Caco-2 (cell line): ENCODE measurements at places on chromosomes 6 and 20. TPM values are rescaled to one million over a fixed set of nuclear protein-coding genes. Genes with fewer than 3 reads are reported as not detected.
A peak's percentile ranks its signal among the peaks of the same experiment; 100 is the strongest.

Gene ENPP1
- total RNA-seq = 4.6 and 4.8 TPM in 2 replicates

Gene NNAT
- total RNA-seq = not detected in 2 replicates

Gene SPACA1
- total RNA-seq = not detected in 2 replicates

Gene PDE7B
- total RNA-seq = not detected in 2 replicates

Gene ZFP57
- total RNA-seq = not detected in 2 replicates

Gene BMP7
- total RNA-seq = 266 and 317 TPM in 2 replicates

Gene PSORS1C2
- total RNA-seq = not detected in 2 replicates

Gene NAA20
- total RNA-seq = 77.5 and 81.5 TPM in 2 replicates

Gene SH3BGRL2
- total RNA-seq = 102 and 106 TPM in 2 replicates

Gene IL20RA
- total RNA-seq = 0.65 and 1.6 TPM in 2 replicates

Gene PRSS16
- 16.4 and 16.5 TPM in 2 replicates for total RNA-seq

Gene PHIP
- 31.2 and 32.6 TPM in 2 replicates for total RNA-seq

Gene HLA-DQA1
- total RNA-seq = not detected in 2 replicates

- peak; percentile 94 for DNase-seq
Measured at GRCh38 chr6:131950767-131951575, at the start of gene CCN2. CCN2 (minus strand) TSS chr6:131951372; CDS start chr6:131951172, 200 bp downstream.

- no peak for DNase-seq
Measured at GRCh38 chr6:80610846-80611245, 504.4 kb downstream of the BCKDHB start.

GRCh38 chr6:33161354-33162331 lies 30.6 kb downstream of the COL11A2 start:
- peak; percentile 65 for DNase-seq

- no peak for DNase-seq
Measured at GRCh38 chr6:168131464-168132415, 52.7 kb upstream of the FRMD1 start.

DNA sequence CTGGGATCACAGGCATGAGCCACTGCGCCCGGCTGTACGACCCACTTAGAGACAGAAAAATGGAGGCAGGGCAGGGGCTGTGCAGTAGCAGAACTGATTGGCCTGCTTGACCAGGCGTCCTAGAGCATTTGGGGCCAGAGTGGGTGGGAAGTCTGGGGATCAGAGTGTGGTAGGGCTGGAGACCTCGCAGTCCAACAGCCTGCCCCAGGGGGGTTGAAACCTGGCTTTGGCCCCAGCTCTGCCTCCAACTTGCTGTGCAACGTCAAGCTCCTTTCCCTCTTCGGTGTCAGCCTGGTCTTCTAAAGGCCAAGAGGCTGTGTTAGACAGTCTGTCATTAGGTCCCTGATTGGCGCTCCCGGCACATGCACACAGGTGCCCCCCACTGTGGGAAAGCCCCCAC lies 15.3 kb upstream of the SPDEF start:
- no peak for DNase-seq

GRCh38 chr6:5636210-5637030 lies 370.3 kb downstream of the NRN1 start:
- no peak for DNase-seq

GRCh38 chr6:99545442-99545841 lies 23.0 kb downstream of the CCNC start:
- no peak for DNase-seq

DNA sequence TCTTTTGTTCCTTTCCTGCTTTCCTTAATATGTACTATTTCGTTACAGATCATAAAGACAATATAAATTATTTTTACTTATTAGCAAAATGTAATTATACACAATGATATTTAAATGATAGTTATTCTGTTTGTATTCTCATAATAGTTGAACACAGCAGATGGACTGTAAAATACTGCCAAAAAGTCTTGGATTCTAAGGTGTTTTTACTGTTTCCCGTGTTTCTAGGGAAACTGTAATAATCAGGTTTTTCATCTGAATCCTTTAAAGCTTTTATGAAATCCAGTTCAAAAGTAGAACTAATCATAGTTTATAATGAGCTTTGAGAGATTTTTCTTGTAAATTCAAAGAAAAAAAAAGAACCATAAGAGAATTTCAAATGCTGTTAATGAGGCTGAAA lies 148.4 kb downstream of the GRIK2 start:
- DNase-seq = no peak

DNA sequence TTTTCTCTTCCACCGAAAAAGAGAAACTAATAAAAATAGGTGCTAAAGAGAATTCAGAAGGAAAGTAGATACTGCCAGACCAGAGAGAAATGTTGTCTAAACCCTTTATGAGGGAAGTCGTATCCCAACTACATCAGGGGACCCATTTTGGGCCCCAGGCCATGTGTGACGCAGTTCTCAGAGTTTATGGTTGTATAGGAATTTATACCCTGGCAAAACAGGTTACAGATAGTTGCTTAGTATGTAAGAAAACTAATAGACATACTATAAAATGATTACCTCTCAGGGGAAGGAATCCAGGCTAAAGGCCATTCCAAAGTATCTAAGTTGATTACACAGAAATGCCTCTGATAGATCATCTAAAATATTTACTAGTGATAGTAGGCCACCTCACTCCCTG lies 28.6 kb upstream of the SLC52A3 start:
- no peak for DNase-seq

GRCh38 chr6:147782302-147782701 lies 273.8 kb downstream of the SAMD5 start:
- no peak for DNase-seq

- peak; percentile 59 for DNase-seq
Measured at GRCh38 chr20:1108437-1108920, 9.9 kb upstream of the PSMF1 start.

- DNase-seq = no peak
Measured at GRCh38 chr6:53014744-53015143, 19.7 kb upstream of the GSTA4 start.

DNA sequence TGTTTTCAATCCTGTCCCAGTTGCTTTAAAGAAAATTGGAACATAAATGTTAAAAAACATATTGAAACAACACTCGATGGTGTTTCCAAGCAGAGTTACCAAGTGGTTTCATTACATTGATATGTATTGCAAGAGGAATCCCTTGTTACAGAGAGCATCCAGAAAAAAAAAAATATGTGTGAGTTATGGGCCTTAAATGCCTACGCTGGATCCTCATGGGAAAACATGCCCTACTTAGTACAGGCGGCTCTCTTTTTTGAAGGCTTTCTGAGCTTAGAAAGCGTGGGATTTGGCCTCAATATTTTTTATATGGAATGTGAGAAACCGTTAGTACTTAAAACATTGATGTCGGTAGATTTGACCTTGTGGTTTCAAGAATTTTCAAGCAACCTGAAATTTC lies 26.1 kb downstream of the BTBD3 start:
- DNase-seq = no peak

- no peak for DNase-seq
Measured at GRCh38 chr6:88867841-88868731, 95.3 kb downstream of the RNGTT start.

DNA sequence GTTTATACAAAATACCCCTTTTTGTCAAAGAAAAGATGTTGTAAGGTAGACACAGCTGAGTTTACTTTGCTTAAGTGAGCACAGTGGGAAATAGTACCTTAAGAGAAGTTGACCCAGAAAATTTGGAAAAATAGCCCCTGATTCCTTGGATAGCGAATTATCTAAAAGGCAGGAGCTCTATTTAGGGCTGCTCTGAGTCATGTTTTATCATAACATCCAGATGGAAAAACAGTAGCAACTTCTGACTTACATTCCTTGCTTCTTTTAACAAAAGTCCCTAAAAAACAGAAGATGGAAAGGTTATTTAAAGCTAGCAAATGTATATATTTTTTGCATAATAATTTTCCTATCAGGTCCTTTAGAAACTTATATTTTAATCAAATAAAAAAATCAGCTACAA lies 59.0 kb downstream of the THEMIS start:
- no peak for DNase-seq
